Amniotic epithelial cell (primary cell): ENCODE measurements at places on chromosomes 1 and 21.

- no peak for DNase-seq
These were observed 71.0 kb downstream of the DHRS3 start for GRCh38 chr1:12546771-12547585.

DNA sequence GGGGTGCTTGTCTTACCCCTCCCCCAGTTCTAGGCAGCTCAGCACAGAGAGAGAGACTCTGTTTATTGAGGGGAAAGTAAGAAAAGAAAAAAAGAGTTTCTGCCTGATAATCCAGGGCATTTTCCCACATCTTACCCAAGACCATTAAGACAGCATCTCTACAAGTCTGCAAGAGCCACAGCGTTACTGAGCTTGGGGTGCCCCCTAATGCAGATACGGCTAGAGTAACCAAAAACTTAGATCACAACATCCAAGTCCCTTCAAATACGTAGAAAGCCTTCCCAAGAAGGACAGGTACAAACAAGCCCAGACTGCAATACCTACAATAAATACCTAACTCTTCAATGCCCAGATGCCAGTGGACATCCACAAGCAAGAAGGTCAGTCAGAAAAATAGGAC, 6.2 kb upstream of the TEX50 start:
- peak; percentile 33 for DNase-seq

DNA sequence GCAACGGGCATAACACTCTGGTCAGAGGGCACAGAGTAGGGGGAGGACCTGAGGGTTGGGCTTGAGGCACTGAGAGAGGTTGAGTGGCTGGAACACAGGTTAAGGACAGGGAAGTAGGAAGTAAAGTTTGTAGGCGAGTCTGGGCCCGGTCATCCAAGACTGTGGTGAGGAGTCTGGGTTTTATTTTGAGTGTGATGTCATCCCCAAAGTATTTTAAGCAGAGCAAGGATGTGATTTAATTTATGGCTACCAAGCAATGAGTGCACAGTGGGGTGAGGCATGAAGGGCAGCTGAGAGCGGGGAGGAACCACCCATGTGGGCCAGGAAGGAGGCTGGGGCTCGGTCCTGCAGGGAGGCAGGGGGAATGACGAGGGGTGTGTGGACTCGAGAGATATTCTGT, 11.2 kb upstream of the VWA5B1 start:
- DNase-seq: peak; percentile 16

DNA sequence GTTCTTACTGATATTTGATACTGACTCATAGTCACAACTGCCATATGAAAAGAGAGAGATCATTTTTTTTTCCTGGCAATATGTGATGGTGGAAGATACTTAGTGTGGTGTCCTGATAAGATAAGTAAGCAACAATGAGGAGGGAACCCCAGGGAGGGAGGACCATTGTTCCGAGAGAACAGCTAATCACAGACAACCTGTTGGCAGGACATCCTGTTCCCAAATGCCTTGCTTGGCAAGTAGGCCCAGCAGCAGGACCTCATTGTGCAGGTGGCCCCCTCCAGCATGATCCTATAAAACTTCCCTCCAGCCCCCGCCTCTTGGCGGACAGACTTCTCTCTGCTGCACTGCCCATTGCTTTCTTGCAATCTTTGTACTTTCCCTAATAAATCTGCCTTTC, 329.4 kb upstream of the CHRM3 start:
- DNase-seq: no peak
